ENCODE measurements at places on chromosomes 2 and 18.

DNA sequence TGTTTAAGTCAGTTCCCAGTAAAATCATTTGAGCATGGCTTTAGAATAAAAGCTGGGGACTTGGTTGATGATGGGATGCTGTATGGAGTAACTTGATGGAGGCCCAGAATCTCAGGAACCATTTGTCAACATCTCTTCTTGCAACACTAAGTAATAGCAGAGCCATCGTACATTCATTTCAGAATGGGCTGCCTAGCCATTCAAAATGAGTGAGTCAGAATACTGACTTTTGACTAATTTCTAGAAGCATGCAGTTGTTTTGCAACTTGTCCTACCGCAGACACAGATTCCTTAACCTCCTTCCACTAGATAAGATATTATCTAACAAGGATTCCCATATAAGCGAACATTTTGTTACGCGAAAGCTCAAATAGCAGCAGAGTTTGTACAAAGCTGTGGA is 229.5 kb downstream of the CNTNAP5 start:
- DNase-seq: no peak

GRCh38 chr18:59788791-59789106 is 91.5 kb upstream of the CCBE1 start:
- DNase-seq: peak; percentile 2

- DNase-seq: no peak
Observed at GRCh38 chr2:163713534-163714311, 22.1 kb downstream of the FIGN start.

- DNase-seq: no peak
Observed at GRCh38 chr2:15993232-15993610, 52.9 kb downstream of the MYCN start.

GRCh38 chr2:129605646-129606045 is 373.8 kb upstream of the RAB6C start:
- DNase-seq: no peak

DNA sequence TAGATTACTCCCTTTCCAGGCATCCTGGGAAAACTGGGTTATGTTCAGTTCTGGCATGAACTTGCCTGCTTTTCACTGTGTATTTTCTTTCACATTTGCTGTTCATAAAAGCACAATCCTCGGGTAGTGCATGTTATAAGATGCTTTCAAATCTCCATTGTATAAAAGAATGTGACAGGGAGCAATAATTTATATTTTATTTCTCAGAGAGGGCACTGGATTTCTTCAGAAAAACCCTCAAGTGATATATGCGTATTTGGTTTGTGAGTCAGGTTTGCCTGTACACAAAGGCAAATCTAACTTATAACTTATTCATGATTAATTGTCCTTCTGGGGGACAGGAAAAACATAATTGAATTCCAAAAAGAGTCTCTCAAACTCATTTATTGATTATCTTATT is 440.7 kb upstream of the MMADHC start:
- no peak for DNase-seq

GRCh38 chr18:44914028-44914427 is 233.3 kb downstream of the SETBP1 start:
- DNase-seq: no peak

GRCh38 chr2:207473049-207473930 is 56.5 kb upstream of the CREB1 start:
- peak; percentile 35 for DNase-seq

Data from SW480 (cell line).